Gastrocnemius medialis (tissue), 4 donors: ENCODE measurements at places on chromosomes 7 and 10. TPM values are rescaled to one million over a fixed set of nuclear protein-coding genes. Genes with fewer than 3 reads are reported as not detected.

- H3K27me3 ChIP-seq = no peaks in the 10 kb centered on the region
- H3K4me3 ChIP-seq = no peak overlapping the region
- no peaks in the 10 kb centered on the region for H3K36me3 ChIP-seq
- no peaks in the 10 kb centered on the region for H3K4me1 ChIP-seq
- no peak overlapping the region for H3K27ac ChIP-seq
Observed at GRCh38 chr7:139976838-139977656, 85.7 kb downstream of the PARP12 start.

DNA sequence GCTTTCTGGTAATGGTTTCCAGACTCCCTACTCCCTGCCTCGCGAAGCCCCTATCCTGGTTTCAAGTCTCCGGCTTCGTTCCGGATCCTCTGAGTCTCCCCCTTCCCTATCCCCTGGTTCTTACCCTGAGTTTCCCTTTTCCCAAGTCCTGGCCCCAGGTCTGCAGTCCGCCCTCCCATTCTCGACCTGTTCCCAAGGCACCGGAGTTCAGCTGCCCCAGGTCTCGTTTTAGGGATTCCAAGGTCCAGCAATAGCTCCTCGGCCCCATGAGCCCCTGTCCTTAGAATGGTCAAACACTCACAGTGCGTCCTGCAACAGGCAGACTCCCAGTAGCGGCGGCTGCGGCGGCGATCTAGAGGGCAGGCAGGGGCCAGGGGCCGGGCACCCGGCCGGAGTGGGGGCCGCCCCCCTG, 274 bp downstream of the PITX3 start:
- H3K27ac ChIP-seq = peak overlapping the region; percentile 87
- H3K4me3 ChIP-seq = peak overlapping the region; percentile 75
- H3K4me1 ChIP-seq = peaks cover 55% of the 10 kb centered on the region

DNA sequence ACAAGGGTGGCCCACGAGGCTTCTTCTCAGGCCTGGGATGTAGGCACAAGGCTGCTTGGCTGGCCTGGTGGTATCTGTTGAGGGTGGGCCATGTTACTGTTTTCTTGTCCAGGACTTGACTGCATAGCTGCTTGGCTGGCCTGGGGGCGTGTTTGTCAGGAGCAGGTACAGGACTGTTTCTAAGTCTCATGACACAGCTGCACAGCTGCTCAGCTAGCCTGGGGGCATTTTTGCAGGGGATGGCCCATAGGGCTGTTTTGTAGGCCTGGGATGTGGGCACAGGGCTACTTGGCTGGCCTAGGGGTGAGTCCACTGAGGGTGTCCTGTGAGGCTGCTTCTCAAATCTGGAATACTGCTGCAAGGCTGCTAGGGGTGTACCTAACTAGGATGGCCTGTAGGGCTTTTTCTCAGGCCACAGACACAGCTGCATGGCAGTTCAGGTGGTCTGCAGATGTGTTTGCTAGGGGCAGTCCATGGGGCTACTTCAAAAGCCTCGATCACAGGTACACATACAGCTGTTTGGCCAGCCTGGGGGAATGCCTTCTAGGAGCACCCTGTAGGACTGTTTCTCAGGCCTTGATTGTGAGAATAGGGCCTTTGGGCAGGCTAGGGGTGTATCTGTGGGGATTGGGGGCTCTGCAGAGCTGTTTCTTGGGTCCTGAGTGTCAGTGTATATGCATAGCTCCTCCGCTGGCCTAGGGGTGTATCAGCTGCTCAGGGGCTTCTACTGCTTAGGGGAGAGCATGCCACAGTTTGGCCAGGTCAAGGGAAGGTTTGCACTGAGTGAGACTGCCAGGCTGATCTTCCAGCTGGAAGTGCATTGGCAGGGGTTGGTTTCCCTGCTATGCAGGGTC, 26.6 kb upstream of the PLA2G12B start:
- peak; percentile 26 for DNase-seq
- H3K4me3 ChIP-seq = no peak overlapping the region
- no peak overlapping the region for H3K27ac ChIP-seq
- no peaks in the 10 kb centered on the region for H3K36me3 ChIP-seq

The SAP25 gene
- total RNA-seq = not detected

The MRLN gene
- 67.7 TPM for total RNA-seq
